ENCODE measurements at places on chromosomes 4 and X.

GRCh38 chrX:2398064-2398656 is 102.6 kb downstream of the DHRSX start:
- DNase-seq = no peak

GRCh38 chrX:68536429-68536828 is 37.6 kb downstream of the YIPF6 start:
- DNase-seq = no peak

DNA sequence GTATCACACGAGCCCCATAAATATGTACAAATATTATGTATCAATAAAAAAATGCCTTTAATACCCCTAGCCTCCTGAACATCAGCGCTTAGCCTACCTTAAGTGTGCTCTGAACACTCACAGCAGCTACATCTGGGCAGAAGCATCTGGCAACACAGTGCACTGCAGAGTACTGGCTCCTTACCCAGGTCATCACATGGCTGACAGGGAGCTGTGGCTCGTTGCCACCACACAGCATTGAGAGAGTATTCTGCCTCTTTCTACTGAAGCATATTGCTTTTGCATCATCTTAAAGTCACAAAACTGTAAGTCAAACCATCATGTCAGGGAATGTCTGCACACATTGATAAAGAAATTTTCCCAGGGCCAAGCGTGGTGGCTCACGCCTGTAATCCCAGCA is 55.2 kb downstream of the TRIML1 start:
- no peak for DNase-seq

DNA sequence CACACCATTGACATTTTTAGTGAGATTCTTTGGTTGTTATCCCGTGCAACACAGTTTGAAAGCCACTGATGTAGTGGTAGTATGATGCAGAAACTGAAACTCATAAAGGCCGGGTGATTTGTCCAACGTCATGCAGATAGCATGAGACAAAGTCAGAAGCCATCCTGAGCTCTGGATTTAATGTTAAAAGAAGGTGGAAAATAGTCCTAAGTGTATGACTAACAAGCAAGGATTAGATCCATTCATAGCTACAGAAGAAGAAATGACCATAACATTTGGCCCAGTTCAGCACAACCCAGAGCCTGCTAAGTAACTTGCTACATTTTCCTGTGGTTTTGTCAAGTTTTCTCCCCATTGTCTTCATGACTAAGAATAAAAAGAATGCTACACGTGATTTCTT is 142.4 kb downstream of the AMELX start:
- DNase-seq = no peak

DNA sequence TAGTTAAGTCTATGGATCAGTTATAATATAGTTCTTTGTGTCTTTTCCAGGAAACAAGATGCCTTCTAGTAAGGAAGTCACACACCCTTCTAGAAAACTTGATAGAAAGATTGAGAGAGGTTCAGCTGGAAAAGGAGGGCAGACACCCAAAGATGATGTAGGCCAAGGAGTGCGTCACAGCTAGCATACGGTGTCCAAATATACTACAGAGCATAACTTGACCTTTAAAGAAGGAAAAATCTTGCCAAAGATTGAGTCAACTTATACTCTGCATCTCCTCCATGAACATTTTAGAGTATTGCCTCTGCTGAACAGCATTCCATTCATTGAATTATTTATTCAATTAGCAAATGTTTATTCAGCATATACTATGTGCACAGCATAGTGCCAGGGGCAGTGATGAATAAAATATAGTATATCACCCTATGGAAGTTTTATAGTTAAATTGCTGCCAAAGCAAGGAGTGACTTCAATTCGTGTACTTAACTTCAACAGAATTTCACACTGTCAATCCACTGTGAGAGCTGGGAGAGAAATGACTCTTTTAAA is 51.9 kb upstream of the SLC6A14 start:
- no peak for DNase-seq

Data from NCI-H1694 (cell line).